CD4-positive, alpha-beta T cell treated with Interleukin-2 at 100 ng/mL for 4 hours (primary cell): ENCODE measurements at places on chromosomes 6 and 20.

- no peak for DNase-seq
Measured at GRCh38 chr6:149306967-149307366, 10.5 kb upstream of the TAB2 start.

GRCh38 chr20:52004018-52004417 is 187.6 kb downstream of the ZFP64 start:
- no peak for DNase-seq

GRCh38 chr20:44728801-44729443 is 13.8 kb downstream of the CCN5 start:
- DNase-seq = no peak

GRCh38 chr6:151475653-151476523 is 17.9 kb upstream of the CCDC170 start:
- DNase-seq = peak; percentile 65

- no peak for DNase-seq
Measured at GRCh38 chr6:73002588-73002987, 222.7 kb downstream of the KHDC1L start.

DNA sequence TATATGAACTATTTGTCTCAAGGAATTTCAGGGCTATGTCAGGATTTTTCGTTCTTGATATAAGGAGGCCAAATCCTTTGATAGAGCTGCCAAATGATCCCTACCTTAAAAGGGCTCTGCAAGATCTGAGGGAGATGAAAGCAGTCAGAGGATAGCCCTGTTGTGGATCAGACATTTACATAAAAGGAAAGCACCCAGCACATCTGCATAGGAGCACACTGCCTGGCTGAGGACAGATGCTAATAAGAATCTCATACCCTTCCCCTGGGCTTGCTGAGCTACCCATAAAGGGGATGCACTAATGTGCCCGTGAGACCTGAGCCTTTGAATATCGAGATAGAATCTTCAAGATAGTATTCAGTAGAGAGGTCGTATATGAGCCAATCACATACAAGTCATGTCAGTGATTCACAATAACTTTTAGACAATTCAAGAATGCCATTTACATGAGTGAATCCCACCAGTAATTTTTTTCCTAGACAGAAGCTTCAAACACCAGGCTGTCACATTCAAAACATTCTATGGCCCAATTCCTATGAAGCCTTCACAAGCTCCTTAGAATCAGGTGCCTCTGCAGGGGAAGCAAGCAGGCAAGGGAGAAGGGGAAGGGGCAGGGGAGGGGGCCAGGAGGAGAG is 71.1 kb downstream of the STMND1 start:
- no peak for DNase-seq

GRCh38 chr6:127148511-127148910 is 30.0 kb downstream of the RSPO3 start:
- DNase-seq = no peak

DNA sequence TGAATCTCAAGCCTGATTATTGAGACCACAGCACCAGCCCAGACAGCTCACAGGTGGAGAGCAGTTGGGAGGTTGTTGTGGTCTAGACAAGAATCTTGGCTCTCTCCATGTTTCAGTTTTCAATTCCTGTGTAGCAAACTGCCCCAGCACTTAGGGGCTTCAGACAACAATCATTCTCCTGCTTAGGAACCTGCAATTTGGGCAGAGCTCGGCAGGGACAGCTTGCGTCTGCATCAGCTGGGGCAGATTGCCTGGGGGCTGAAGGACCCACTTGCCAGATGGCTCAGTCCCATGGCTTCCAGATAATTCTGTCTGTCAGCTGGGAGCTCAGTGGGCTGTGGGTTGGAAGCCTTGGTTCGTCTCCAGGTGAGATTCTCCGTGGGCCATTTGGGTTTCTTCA is 6.9 kb downstream of the TGM6 start:
- no peak for DNase-seq

DNA sequence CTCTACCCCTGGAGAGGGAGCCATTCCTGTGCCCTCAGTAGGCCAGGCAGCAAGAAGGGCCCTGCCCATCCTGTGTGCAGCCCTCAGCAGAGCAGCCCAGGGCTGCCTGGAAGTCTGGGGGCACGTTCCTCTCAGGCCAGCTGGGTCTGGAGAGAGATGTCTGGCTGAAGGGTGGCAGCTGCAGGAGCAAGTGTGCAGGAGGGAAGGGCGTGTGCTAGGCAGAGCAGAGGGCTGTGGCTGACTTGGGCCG is 62.7 kb downstream of the NOL4L start:
- DNase-seq = no peak

GRCh38 chr6:33314515-33314942 is 651 bp upstream of the TAPBP start:
- DNase-seq = peak; percentile 91

- DNase-seq = no peak
Measured at GRCh38 chr6:13688692-13689196, 22.9 kb downstream of the RANBP9 start.

GRCh38 chr6:169903122-169903521 is 151.7 kb downstream of the ERMARD start:
- DNase-seq = no peak

DNA sequence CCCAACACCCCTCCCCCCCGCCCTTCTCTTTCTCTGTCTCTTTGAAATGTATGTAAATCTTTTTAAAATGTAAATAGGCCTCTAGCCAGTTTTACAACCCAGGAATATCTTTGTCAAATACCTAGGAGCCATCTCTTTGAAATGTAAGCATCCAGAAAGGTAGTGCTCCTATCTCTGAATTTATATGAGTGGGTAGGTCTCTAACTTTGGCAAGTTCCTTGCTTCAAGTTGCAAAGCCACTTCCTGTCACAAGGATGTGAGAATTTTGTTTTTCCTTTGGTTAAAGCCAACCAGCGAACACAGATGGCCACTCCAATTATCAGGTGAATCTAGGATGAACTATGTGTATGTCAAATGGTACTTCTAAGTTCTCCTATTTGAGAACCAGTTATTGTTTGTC is 6.2 kb upstream of the DEFB132 start:
- DNase-seq = no peak

DNA sequence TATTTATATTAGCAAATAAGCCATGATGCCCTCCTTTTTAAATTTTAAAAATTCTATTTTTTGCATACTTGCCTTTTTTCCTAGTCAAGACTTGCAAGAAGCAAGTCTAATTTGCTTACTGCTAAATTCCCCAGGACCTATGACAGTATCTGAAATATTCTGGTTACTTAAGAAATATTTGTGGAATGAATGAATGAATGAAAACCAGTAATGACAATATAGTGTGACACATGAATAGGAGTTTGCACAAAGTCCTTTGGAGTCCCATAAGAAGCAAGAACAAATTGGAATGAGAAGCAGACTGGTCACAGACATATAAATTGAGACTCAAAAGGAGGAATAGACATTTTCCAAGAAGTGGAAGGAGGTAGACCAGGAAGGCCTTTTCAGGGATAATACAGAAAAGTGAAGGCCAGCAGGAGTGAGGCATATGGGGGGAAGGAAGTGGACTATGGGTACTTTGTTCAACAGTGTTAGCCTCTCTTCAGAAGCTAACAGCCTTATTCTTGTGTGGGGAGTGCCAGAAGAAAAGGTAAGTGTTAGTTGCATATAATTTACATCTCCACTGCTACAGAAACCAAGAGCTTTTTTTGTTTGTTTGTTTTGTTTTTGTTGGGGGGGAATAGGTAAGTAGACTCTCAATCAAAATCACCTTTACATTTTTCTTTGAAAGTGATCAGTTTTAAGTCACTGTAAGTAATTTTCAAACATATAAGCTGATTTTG is 93.6 kb upstream of the FAM184A start:
- DNase-seq = no peak

DNA sequence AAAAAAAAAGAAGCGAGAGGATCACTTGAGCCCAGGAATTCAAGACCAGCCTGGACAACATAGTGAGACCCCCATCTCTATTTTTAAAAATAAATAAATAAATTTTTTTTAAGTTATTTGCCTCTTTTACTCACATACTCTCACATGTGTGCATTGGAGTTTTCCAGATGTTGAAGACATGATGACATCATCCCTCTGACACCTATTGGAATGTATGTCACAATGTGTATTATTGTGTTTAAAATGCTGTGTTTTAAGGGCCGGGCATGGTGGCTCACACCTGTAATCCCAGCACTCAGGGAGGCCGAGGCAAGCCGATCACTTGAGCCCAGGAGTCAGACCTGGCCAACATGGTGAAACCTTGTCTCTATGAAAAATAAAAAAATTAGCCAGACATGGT is 17.8 kb upstream of the BTN1A1 start:
- no peak for DNase-seq
